Stimulated activated CD8-positive, alpha-beta memory T cell treated with anti-CD3 and anti-CD28 coated beads, Interleukin-7, amount 100 ng/mL, for 48 hours (primary cell): ENCODE measurements at places on chromosomes 12 and 14.

DNA sequence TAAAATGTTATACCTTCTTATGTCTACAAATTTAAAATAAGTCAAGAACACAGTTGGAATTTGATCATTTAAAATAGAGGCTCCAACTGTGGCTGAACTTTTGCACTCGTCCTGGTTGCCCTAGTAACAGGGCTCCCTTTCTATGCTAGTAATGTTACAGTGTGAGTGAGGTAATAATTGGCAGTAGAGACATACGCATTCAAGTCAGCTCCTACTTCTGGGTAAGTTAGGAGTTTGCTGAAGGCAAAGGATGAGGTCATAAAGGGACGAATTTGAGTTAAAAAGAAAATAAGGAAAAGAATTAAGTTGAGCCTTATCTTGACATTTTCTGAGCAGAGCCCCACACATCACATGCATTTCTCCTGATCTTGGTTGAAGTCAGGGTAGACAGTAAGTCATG lies 129.1 kb downstream of the TMEM117 start:
- DNase-seq = no peak

DNA sequence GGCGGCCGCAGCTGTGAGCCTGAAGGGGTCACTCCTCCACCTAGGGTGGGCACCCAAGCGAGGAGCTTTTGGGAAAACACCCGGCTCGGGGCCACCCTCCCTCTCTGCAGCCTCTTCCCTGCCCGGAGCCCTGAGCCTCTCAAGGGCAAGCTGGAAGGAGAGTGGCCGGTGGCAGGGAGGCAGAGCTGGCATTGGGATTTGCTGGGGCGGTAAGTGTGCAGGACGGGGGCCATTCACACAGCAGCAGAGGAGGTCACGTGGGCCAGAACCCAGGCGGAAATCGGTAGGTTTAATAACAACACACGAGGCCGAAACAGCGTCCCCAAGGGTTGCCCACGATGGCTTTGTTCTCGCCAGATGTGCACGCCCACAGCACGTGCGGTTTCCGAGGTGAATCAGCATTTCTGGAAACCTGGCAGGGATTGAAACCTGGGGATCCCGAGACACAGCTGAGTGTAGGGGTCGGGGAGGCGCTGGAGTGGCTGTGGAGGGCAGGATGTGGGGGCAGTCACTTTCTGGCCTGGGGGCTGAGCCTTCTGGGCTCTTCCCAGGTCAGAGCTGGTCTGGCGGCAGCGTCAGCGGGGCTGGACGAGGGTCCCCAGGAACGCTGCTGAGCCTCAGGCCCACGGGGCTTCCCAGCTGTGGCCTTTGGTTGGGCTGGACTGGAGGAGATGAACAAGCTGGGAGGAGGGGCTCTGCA lies 23.5 kb downstream of the NOC4L start:
- no peak for DNase-seq

- DNase-seq = no peak
These were observed 57.5 kb downstream of the PLEKHA5 start for GRCh38 chr12:19186722-19187661.

DNA sequence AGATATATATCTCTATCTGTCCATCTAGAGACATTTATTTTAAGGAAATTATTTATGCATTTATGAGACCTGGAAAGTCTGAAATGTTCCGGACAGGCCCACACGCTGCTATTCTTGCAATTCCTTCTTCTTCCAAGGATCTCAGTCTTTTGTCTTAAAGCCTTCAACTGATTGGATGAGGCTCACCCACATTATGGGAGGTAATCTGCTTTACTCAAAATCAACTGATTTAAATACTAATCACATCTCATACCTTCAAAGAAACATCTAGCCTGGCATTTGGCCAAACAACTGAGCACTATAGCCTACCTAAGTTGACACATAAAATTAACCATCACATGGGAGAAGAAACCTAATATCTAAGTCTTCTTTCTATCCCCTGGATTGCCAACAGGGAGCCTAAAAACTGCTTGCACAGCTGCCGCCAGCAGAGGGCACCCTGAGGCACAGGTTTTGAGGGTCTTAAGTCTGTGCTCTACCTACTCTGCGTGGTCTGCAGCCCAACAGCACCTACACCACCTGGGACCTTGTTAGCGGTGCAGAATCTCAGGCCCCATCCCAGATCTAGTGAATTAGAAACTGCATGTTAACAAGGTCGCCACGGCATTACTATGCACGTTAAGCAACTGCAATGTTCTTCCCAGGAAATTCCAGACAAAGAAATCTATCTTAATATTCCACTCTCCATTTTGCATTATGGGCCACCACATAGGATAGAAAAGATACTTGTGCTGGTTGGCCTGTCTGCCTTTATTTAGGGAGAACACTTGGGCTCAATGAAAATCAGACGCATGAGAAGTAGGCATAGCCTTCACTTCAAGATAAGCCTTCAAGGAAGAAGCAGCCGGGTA lies 249.7 kb downstream of the FOXG1 start:
- DNase-seq = no peak

GRCh38 chr12:80986224-80986623 lies 48.5 kb upstream of the LIN7A start:
- no peak for DNase-seq

DNA sequence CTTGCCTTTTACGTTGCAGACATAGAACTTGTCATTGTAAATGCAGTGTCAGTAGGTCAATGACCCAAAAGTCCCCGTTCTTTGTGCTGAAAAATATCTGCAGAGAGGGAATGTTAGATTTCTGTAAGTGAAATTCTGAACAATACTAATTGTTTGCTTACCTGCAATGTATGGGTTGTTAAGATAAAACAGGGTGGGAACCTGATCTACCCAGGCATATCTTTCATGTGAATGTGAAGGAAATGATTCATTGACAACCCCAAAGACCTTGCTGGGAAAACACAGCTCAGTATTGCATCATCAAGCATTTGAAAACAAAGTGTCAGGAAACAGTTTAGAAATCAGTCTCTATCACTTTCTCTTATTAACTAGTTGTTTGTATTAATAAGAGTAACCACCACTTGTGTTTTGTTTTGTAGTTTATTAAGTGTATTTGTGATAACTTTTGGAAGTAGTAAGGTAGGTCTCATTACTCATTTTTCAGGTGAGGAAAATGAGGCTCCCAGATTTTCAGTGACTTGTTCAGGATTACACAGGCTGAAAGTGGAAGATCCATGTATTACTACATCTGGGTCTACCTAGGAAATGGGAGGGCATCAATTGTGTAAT lies 57.9 kb upstream of the SLC38A2 start:
- DNase-seq = no peak

DNA sequence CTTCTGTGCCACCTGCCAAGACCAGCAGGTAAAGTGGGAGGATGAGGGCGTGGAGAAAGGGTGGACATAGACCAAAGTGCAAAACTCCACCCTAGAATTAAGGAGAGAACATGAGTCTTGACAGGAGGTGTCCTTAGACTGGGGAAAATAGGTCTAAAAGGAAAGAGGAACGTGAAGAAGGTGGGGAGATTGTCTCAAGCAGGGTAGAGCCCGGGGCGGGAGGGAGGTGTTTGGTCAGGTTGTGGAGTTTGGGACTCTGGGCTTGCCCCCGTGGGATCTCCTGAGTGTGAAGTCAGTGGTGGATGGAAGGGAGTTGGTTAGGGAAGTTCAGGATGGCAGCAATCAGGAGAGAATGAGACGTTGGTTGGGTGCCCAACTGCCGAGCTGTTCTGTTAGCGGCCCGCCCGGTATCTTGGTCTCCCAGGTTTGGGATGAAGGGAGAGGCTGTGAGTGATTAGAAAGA lies 386 bp downstream of the DGKA start:
- no peak for DNase-seq

GRCh38 chr14:65304239-65304638 lies 108.3 kb upstream of the FUT8 start:
- no peak for DNase-seq

DNA sequence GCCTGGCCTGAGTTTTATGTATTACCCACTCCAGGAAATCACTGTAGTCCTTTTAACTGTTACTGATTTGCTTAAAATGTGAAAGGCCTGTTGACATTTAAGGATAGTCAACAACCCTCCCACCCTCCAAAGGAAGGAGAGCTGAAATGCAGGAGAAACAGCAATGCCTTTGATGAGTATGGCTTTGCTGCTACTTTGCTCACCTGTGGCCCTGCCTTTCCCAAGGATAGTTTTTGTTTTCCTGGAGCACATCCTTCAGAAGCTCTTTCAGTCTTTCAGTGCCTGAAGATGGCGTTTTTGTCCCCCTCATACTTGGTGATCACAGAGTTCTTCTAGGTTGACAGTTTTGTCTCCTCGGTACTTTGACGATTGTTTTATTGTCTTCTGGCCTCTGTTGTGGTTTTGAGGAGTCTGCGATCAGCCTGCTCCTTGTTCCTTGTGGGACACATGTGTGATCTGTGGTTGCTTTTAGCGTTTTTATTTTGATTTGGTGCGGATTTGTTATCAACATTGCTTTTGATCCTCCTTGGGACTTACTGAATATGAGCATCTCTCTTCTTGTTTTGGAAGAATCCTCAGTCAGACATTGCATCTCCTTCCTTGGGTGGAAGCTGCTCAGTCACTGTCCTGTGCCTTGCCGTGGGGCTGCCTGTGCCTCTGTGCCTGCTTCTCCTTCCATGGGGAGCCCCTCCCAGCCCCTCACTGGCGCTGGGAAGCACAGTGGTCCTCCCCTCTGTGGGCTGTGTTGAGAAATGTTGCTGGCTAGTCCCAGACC lies 17.2 kb downstream of the PACS2 start:
- no peak for DNase-seq

DNA sequence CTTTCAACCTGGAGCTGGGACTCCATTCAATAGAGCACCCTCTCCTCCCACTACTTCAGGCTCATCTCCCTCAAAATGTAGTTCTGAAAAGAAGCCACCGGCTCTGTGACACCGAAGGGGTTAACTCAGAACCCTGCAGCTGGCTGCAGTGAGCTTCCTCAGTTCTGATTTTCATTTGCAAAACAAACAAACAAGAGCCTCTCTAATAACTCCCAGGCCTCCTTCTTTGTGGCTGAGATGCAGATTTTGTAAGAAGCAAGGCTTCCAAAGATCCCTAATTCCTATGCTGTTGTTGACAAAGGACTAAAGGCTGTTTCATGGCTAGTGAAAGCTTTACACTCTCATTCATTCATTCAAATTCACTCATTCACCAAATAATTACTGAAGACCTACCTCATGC lies 333.4 kb upstream of the TBX3 start:
- DNase-seq = no peak

- no peak for DNase-seq
These were observed 41.4 kb downstream of the ATL1 start for GRCh38 chr14:50601394-50601793.

DNA sequence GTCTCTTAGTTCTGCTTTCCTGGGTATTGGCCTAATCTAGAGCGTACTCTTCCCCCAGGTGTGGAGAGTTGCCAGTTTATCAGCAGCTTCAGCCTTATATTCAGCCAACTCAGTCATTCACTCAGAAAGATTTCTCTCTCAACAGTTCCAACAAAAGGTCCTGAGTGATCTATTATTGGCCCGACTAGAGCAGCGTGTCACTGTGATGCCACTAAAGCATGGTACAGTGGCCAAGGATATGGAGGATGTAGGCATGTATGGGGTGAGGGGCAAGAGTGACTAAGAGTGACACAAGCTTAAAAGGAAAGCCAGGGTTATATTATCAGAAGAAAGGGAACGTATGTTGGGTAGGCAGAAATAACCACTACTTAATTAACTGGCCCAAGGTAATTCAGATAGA lies 4.8 kb downstream of the NOPCHAP1 start:
- no peak for DNase-seq

GRCh38 chr14:22560662-22561365 lies 28.2 kb downstream of the DAD1 start:
- no peak for DNase-seq

- DNase-seq = peak; percentile 76
These were observed 2.3 kb upstream of the AGAP2 start for GRCh38 chr12:57740656-57741412.

DNA sequence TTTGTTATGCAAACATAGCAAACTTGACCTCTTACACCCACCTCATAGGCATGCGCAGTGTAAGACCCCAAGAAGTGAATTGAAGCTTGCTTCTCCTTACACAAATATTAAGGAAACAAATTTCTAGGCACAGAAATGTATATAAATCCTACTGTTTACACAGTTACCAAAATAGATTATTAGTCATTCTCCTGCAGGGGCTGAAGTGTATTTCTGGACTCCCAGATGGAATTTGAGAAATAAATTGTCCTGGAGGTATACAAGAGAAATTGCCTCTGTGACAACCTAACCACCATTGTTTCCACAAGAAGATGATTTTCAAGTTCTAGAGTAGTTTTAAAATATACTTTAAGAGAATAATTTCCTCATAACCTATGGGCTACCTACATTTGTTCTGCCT lies 656.0 kb upstream of the MDGA2 start:
- no peak for DNase-seq

DNA sequence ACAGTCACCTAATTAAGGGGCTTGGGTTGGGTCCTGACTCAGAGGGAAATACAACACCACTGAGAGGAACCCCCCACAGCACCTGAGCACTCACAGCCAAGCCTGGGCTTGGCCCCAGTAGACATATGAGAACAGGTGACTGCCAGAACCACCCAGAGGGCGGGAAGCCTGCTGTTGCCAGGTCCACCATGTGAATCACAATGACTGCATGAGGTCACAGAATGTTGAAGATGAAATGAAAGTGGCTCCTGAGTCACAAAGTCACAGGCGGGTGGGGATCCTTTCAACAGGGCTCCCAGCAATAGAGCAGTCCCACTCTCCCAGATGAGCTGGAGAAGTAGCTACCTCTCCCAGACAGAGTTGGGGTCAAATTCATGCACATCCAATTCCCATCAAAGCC lies at the start of gene LRRC74A:
Gene LRRC74A (plus strand): TSS at position 287 of the 400 bp plus-strand sequence. CDS start 290 bp downstream, outside the sequence.
- no peak for DNase-seq

GRCh38 chr14:61520576-61520975 lies 174.7 kb upstream of the HIF1A start:
- DNase-seq = no peak

GRCh38 chr14:96170961-96171592 lies 33.6 kb upstream of the BDKRB2 start:
- DNase-seq = no peak

- no peak for DNase-seq
These were observed 74.4 kb downstream of the MGST1 start for GRCh38 chr12:16421806-16422205.

- DNase-seq = no peak
These were observed 1044.6 kb downstream of the VRK1 start for GRCh38 chr14:97841762-97842161.

- no peak for DNase-seq
These were observed 53.9 kb downstream of the EMP1 start for GRCh38 chr12:13250416-13250815.

DNA sequence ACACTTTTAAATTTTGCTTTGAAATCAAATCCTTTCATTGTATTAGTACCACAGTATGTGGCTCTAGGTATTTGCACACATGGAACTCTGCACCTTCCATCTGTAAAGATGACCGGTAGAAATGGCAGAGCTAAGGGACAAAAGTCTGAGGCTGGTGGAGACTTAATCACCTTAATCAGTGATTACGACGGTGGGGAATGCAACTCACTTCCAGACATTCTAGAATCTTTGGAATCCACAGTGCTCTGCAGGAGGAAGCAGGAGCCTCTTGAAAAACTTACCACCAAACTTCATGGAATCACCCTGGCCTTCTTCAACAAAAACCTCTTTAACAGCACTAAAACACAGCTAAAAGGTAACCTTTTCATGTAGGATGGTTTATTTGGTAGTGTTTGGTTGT lies 3.9 kb upstream of the DACT1 start:
- DNase-seq = no peak

GRCh38 chr12:92900941-92901340 lies 28.2 kb downstream of the EEA1 start:
- no peak for DNase-seq

- DNase-seq = no peak
These were observed 164.8 kb downstream of the ITPR2 start for GRCh38 chr12:26668230-26668629.
